ENCODE measurements at places on chromosomes 3 and 15.

GRCh38 chr3:116164039-116164438 lies 281.2 kb downstream of the LSAMP start:
- DNase-seq = no peak

GRCh38 chr15:70480196-70480856 lies 283.0 kb downstream of the UACA start:
- DNase-seq = no peak

DNA sequence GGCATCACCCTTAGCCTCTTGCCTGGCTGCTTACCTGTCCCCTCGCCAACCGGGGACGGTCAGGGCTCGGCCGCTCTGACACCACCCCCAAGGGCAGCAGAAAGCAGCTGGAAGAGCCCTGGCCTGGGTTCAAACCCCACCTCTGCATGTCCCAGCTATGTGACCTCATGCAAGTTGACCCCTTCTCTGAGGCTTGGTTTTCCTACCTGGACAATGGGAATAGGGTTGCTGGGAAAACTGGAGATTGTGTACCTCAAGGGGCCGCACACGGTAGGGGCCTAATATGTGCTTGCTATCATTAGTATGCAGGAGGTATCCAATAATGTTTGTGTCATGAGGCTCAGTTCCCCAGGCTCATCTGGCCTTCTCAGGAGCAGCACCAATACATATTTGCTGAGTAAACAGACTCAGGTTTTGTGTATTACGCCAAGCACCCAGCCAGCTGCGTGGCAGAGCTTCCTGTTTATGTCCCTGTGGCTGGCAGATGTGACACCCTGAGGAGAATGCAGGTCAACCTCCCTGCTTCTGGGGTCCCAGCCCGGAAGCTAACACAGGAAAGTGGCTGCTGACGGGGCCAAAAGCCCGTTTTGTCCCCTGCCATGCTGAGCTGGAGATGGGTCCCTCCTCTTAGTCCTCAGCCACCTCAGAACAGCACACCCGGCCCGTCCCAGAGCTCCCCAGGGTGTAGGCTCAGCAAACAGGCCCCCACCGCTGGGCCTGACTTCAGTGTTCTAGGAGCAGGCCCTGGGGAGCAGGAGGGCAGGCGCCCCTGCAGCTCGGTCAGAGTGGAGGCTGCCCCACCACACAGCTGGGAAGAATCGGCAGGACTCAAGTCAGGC lies 29.7 kb downstream of the PLXND1 start:
- no peak for DNase-seq

GRCh38 chr3:69324362-69325025 lies 61.4 kb downstream of the FRMD4B start:
- DNase-seq = no peak

- DNase-seq = no peak
Observed at GRCh38 chr15:29333261-29333660, 63.6 kb upstream of the NSMCE3 start.

DNA sequence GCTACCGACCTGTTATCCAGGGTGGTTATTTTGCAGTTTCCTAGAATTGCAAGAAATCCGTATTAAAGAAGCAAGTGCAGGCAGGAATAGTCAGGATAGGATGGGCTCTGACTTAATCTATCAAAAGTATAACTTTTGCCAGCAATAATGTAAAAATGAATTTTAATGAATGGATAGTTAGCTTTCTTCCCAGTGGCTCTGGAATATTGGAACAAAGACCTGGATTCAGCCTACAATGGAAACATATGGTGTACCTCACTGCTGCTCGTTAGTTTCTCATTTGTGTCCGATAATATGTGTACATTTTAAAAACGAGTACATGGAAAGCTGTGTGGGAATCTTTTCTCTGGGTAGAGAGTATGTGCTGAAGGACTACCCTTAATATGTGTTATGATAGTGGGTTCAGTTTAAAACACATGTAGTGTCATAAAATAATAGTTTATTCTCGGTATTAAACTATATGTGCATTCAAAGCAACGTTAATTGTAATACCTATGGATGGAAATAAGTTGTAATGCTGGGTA lies 805 bp downstream of the SERPINI1 start:
- DNase-seq = no peak

GRCh38 chr3:133578548-133579191 lies 5.2 kb downstream of the CDV3 start:
- DNase-seq = no peak

DNA sequence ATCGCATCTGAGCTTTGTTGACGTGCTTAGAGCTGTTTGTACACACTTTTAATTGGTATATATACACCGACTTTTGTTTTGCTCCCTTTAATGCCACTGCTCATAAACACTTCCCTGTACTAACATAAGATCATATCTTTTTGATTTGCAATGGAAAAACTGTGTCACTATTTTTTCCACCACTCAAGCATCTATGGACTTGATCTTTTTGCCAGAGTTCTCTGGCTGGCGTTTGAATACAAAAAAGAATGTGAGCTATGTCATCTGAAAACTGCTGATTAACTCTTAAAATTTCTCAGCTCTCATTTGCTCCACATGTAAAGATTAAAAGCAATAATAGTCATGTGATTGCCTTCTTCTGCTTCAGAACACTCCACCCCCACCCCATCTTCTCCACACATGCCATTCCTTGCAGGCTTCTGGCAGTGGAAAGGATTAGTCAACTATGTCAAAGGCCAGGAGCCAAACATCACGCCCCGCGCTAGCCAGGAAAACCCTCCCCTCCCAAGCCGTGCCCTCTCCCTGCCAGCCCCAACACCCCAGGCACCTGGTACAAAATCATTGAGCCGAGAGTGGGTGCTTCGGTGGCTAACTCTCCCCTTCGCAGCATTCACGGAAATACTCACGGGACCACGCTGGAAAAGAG lies 123.4 kb upstream of the MEF2A start:
- no peak for DNase-seq

DNA sequence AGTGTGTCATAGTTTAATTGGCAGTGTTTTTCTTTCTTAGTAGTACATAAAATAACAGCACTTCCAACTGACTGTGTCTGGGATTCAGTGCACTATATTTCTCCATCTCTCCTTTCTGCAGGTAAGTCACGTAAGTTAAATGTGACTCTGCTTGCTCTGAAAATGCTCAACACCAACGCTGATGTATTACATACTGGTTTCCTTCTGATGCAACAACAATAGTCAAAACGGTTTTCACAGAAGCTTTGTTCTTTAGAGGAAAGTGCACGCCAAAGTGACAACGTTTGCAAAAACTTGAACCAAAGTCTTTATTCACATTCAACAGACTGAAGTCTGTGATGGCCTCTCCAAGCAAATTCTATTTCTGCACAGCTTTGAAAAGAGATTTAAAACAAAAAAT lies 707.1 kb upstream of the CFAP20DC start:
- no peak for DNase-seq

- no peak for DNase-seq
Observed at GRCh38 chr3:133152681-133153220, 114.6 kb downstream of the TMEM108 start.

DNA sequence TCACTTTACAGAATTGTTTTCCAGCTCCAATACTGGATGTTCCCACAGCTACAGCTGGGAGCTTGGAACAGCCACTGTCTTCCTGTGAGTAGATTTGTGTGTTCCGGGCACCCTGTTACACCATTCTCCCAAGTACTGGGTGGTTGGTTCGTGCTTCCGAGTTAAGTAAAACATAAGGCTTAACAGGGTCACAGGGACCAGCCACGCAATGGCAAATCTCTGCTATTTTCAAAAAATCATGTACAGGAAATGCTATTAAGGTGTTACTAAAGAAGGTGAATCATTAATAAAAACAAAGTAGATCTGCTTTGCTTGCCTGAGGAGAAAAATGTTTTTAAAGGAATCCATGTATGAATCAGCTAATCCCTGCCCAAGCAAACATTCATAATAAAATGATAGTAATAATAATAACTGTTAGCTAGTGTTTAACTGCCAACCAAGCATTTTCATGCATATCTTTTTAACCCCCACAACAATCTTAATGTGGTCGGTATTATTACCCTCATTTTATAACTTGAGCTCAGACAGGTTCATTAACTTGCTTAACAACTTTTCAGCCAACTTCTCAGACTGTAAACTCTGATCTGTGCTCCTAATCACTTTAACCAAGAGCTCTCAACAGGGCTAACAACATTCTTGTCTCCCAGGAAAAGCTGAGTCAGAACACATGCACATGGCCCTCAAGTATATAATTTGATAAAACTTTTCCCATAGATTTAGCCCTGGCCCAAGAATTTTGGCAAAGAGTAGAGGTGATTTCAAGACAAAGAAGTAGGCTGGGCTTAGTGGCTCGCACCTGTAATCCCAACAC lies 2.7 kb upstream of the C2CD4A start:
- no peak for DNase-seq

- DNase-seq = no peak
Observed at GRCh38 chr3:51955893-51956770, 951 bp downstream of the GPR62 start.

DNA sequence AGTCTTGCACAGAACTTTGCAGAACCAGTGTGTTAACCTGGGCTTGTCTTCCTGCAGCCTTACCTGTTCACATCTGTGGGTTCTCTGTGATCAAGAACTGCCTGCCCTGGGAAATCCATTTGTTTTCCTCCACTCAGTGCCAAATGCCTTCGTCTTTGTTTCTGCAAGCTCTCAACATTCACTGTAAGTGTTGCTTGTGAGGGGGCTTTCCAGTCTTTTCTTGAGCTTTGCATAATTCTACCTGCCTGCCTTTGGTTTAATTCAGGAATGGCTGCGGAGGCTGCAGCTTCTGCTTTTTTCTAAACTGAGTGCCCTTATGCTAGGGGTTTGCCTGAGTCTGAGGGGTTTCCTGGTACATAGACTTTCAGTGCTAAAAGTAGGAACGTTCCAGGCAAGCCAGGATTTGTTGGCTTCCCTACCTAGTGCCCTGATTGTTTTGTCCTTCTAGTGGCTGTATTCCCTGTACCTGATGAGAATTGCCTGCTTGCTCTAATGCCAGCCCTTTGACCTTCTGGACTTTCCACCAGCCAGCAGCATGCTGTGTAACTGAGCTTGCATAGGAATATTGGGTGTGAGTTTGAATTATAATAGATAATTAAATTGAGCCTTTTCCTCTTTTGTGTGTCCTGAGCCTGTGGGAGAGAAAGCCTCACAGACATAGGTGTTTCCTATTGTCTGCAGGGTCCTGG lies 96.6 kb upstream of the CLSTN2 start:
- no peak for DNase-seq

DNA sequence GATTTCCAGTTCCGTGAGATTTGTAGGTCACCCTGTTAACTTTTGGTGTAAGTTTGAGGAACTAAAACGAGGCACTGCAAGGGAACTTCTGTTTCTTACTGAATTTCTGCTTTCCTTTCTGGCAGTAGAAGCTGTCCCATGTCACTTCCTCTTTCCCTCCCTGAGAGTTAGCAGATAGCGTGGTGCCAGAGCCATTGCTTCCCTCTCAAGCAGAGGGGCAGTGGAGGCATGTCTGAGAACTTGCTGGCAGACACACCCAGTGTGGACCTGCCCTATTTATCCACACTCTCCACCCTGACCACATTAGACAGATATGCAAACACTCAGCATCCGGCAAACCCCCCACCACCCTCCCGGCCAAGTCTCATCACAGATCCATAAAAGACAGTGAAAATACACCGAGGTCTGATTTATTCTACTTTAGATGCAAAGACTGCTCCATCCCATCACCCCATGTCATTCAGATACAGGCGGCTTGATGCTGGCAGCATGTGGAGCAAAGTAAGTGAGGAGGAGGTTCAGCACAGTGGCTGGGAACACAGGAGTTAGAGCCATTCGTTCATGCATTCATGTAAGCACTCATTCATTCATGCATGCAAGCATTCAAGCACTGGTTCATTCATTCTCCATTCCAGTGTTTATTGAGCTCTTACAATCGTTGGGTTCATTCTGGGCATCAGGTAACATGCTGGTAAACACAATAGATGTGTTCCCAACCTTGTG lies 324.7 kb downstream of the SHQ1 start:
- DNase-seq = no peak

DNA sequence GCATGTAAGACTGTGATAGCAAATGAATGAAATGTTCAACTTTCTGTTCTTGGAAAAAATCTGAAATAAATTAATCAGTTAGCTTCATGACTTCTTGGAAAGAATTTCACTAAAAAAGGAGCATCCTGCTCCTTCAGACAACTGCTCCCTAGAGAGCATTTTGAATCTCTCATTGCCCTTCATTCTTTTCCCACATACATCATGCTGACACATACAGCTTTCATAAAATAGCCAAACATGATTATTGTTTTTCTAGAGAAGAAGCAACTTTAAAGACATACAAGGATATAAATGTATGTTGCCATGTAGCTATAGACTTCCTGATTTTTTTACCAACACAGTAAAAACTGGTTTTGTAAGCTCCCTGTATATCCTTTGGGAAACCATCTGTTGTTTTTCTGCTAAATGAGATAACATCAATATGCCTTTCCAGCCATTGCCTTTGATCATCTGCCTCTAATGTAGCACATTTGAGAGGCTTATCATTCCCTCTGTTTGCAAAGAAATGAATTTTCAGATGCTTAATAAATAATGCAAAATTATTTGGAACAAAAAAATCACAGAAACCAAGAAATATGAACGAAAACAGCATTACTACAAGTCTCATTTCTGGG lies 248.2 kb upstream of the GPR149 start:
- no peak for DNase-seq

DNA sequence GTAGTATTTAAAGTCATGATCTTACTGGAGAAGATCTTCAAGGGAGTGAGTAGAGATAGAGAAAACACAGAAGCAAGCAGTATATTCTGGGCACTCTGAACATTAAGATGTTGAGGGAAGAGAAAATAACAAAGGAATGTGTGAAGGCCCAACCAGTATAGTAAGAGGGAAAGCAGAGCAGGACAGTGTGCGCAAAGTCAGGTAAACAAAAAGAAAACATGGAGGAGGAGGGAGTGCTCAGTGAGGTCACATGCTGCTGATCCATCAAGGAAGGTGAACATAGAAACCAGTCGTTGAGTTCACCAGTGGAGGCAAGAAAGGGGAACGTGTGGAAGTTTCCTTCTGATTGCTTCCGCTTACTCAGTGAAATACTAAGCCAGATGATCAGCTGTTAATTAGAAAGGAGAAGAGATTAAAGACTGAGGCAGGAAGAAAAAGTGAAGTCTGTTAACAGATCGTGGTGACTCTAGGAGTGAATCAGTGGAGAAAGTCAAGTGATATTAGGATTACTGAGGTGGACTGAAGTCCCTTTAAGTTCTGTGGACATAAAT lies 47.2 kb downstream of the OPA1 start:
- no peak for DNase-seq

GRCh38 chr15:27679731-27680471 lies 419.2 kb downstream of the OCA2 start:
- DNase-seq = peak; percentile 12

DNA sequence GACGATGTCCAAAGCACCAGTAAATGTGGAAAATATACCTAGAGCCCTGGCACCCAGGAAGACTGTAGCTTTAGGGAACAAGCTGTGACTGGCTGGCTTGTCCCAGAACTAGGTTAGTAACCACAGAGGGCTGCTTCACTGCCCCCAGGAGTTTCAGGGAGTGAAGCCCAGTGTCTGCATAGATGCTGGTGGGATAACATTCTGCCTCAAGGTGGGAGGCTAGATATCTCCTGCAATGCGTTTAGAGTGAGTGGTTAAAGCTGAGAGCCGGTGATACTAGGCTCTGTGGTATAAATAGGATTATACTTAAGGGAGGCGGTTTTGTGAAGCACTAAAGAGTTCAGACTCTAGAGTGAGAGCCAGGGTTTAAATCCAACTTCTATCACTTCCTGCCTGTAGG lies 11.7 kb upstream of the CP start:
- no peak for DNase-seq

Data from NCI-H446 treated with DMSO at 0.1 percent for 48 hours (cell line).